Stimulated activated CD8-positive, alpha-beta memory T cell treated with anti-CD3 and anti-CD28 coated beads, Interleukin-7, amount 100 ng/mL, for 48 hours (primary cell): ENCODE measurements at places on chromosomes 5 and 9.

GRCh38 chr9:135145312-135145711 is 57.8 kb downstream of the OLFM1 start:
- DNase-seq = no peak

DNA sequence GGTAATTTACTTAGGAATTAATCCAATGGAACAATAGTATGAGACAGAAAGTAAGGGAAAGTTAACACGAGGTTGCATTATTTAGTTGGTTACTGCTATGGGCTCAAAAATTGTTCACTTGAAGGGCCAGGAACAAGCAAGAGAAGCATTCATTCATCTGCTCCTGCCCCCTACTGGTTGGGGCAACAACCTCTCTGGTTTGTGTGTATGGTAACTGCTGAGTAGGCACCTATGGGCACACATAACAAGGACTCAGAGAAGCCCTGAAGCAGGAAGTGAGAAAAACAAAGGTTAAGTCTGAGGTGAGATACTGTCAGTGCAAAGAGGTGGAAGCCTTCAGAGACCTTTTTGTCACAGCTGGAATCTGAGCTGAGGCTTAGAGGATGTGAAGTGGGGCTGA is 34.4 kb upstream of the RANBP6 start:
- no peak for DNase-seq

- no peak for DNase-seq
Observed at GRCh38 chr5:151173711-151174611, 16.4 kb upstream of the ANXA6 start.

DNA sequence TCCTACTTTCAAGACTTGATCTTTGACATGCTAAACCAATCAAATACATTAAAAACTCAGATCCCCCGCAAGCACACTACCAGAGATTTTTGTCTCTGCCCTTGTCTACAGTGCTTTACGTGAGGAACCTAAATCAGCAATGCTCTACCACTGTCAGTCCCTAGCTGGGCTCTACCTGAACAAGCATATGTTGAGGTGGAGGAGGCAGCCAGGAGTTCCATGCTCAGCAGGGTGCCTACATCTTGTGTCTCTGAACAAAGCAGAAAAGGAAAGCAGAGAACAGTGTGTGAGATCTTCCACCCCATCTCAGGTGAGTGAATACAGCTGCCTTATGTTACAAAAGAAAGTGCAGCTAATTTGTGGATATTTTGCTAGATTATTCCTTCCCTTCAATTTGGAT is 255.0 kb downstream of the NDUFS4 start:
- DNase-seq = no peak

GRCh38 chr9:93807166-93808074 is 147.7 kb downstream of the BARX1 start:
- DNase-seq = no peak

DNA sequence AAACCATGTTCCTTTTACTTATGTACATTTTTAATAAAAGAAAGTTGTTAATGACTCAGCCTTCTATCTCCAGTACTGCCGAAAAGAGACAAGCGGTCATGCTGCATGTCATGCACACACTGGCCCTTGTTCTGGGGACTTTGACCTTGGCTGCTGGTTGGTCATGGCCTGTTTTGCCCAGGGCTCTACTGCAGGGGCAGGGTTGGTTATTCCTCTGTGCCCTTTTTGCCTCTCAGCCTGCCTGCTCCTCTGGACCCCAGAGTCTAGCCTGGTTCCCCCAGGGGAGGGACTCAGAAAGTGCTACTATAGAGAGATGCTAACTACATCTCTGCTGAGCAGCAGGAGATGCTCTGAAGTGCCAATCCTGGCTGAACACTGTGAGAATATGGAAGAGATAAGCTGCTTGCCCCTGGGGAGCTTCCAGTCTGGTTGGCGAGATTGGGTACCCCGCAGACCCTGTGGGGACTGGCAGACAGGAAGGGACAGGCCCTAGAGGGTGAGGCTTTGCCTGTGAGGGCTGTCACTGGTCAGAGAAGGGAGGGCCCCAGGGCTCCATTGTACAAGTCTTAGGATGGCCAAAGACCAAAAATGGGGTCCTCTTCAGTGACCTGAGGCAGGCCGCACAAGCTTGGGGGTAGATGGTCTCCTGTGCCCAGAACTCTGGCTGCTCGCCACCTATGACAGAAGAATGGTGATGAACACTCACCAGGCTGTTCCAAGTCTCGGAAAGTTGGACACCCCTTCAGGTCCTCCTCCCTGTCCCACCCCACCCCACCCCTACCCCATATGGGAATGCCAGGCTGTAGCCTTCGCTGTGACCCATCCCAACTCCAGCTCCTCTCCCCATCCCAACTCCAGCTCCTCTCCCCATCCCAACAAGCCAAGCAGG is 14.3 kb downstream of the IRF1 start:
- DNase-seq = no peak

GRCh38 chr5:72840041-72840440 is 23.6 kb downstream of the TNPO1 start:
- DNase-seq = no peak

DNA sequence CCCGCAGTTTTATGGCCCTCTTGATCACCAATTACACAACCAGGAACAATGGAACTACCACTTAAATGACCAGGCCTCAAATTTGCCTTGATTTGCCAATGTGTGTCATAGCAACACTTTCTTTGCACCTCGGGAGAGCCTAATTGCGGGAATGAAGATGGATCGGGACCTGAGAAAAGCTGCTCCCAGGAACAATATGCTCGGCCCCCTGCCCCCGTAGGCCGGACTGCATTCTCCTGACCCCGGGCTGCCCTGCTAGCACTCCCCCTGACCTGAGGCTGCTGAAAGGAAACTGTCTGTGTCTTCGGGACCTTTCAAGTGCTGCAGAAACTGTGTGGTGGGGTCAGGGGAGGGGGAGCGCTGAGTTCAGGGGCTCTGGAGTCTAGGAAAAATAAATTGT is 294.3 kb upstream of the IRX1 start:
- no peak for DNase-seq

DNA sequence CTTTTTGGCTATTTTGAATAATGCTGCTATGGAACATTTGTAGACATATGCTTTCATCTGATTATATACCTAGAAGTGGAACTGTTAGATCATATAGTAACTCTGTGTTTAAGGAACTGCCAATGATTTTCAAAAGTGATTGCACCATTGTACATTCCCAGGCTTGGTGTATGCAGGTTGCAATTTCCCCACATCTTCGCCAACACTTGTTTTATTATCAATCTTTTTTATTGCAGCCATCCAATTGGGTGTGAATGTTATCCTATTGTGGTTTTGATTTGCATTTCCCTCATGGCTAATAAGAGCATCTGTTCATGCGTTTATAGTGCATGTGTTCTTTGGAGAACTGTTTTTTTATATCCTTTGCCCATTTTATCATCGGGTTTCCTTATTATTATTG is 81.3 kb downstream of the PLAC8L1 start:
- DNase-seq = no peak

GRCh38 chr9:123300554-123300953 is 32.2 kb upstream of the STRBP start:
- no peak for DNase-seq

DNA sequence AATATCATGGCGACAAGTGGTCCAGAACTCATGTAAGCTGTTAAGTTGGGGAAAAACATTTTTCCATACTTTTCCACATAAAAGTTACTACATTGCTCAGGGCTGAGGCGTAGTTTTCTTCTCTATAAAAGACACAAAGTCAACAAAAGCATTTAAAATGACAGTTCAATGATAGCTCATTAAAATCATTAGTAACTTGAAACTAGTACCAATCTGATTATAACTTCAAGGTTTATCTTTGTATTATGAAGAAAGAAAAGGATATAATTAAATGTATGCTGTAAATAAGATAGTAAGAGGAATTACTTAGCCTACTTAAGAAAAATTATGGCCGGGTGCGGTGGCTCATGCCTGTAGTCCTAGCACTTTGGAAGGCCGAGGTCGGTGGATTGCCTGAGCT is 9.9 kb downstream of the NME5 start:
- no peak for DNase-seq

GRCh38 chr9:121782514-121783110 is 131.2 kb downstream of the DAB2IP start:
- DNase-seq = no peak

- no peak for DNase-seq
Observed at GRCh38 chr5:67827541-67827940, 388.0 kb upstream of the PIK3R1 start.

DNA sequence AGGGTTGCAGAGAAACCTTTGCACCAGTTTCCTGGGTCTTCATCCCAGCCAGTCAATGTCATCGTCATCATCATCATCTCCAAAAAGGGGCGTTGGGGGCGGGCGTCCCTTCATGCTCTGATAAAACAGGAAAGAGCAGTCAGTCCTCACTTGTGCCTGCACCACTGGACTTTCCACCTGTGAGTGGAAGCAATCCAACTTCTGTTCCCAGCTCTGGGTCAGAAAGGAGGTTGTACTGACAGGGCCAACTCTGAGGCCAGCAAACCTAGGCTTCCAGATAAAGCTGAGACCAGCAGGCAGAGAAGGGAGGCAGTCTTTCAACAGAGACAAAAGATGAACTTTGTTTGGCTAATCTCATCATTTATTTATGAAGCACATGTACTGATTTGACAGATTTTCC is 15.2 kb downstream of the SLC31A2 start:
- DNase-seq = no peak

DNA sequence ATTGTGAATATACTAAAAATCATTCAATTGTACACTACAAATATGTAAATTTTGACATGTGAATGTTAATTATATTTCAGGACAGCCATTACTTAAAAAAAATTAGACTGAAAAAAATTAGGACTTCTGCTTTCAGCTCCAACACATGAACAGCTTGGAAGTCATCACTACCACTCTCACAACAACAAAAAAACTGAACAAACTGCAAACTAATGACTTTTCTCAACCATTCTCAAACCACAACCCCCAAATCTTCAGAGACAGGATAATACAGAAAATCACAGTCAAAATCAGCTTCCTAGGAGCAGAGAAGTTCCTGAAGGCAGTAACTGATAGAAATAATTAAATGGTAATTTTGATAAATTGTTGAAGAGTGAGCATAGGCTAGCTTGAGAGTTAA is 686.4 kb downstream of the TLE1 start:
- DNase-seq = no peak

GRCh38 chr5:137078171-137078665 is 420.9 kb downstream of the SPOCK1 start:
- no peak for DNase-seq

- DNase-seq = no peak
Observed at GRCh38 chr5:17121776-17122175, 95.7 kb upstream of the BASP1 start.

GRCh38 chr5:66689522-66690220 is 93.5 kb downstream of the MAST4 start:
- DNase-seq = no peak

- no peak for DNase-seq
Observed at GRCh38 chr5:112253478-112254250, 165.4 kb downstream of the EPB41L4A start.

DNA sequence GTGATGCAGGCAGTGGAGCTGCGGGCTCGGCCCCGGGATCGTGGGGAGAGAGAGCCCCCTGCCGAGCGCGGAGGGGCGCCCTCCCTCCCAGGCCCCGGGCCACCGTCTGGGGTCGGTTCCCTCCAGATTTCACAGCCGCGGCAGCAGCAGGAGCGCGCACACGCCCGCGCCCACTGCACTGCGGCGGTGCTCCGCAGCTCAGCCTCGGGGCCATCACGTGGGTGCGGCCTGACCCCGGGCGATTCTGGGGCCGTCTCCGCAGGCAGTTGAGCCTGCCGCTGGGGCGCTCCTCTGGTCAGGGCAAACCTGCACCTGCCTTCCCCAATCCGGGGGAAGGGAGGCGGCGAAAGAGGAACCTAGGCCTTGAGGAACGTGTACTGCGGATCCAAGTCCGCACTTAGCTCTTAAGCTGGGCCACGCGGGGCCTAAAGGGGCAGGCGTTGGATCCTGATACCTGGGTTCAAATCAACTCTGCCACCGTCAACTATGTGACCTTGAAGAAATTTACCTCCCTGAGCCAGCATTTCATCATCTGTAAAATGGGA is 9.4 kb upstream of the DELE1 start:
- DNase-seq = no peak

DNA sequence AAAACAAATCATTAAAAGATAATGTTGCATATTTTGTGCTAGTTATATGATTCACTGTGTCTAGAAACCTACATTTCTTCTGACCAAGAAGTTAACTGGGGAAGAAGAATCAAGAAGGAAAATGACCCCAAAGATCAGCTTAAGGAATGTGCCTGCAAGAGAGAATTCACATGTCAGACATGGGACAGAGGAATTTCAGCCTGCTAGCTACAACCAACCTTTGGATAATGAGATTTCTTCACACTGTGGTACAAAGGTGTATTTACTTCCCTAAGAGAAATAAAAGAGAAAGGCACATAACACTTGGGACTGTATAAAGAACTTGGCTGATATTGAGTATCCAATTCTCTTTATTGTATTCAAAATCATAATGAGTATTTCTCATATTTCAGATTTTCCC is 39.6 kb upstream of the ELL2 start:
- DNase-seq = no peak

DNA sequence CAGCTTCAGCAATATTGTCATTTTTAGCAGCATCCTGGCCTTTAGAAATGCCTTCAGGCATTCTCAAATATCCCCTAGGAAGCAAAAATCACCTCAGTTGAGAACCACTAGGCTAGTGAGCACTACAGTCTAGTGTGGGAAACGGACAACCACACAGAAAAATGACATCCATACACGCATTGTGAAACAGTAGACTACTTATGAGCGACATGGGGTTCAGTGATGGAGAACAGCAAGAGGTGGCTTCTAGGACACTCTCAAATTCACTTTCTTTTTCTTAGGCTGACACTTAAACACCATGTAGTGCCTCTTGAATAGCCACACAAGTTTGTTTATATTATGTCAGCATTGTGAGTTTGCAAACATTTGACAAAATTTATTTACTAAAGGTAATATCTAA is 203.0 kb downstream of the KDM4C start:
- no peak for DNase-seq

DNA sequence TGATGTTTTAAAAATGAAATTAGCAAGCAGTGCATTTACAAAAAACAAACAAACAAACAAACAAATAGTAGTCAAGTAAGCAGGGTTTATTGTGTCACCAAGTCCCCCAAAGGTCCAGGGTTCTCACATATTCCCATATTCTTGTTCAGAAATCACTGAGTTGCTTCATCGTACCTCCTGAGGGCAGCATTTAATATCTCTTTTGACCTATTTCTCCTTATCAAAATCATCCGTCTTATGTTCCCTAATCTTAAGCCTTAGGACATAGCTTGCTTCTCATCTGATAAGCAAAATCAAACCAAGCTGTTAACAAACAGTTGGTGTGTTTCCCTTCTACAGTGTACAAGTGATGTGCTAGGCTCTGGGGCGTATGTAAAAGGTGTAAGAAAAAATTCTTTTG is 109.5 kb upstream of the MAN2A1 start:
- no peak for DNase-seq
